ENCODE measurements at places on chromosomes 13 and 19.

DNA sequence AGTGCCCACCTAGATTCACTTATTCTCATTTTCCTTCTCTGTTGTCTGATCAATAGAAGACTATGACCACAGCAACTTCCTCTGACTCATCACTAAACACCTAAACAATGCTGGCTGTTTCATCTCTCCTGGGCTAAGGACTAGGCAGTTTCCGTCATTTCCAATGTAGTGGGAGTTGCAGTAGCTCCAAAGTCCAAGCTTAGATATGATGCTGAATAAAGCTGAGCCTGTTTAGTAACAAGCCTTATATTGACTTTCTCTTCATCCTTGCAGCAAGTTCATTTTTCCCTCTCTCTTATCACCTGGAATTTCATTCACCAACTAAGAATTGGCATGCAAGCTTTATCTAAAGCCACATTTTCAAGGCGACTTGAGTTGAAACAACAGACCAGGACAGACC is 53.5 kb upstream of the PCDH9 start:
- DNase-seq, result no peak

DNA sequence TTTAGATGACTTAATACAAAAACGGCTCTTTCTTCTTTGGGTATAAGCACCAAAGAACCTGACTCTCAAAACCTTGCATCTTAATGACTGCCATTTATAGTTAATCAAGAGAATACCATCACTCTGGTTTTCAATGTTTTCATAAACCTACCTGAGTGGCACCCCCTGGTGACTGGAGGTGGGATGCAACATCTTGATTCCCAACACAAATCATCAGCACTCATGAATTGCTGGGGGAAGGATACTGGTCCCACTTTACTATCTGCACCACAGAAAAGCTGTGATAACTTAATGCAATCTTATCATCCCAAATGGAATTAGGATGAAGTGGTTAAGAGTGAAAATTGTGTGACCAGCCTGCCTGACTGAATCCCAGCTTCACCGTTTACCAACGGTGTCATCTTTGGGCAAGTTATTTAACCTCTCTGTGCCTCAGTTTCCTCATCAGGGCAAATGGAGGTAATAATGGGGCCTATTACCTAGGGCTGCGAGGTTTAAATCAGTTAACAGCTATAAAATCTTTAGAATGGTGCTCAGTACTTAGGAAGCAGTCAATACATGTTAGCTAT is 366.4 kb downstream of the KLF12 start:
- peak; percentile 5 for DNase-seq

DNA sequence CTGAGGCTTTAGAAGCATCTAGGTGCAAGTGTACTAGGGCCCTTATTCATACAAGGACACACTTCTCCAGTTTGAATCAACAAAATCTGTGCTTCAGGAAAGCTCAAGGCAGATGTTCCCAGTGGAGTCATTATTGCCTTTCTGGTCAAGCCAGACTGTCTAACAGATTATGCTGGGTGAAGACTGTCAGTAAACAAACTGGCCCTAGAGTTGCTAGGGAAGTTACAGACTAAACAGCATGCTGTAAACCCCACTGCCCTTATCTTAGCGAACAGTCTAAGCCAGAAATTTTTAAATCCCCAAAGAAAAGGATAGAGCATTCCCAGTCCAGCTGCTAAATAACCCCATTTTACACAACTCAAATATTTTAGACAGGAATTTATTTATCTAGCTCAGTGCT is 1701.3 kb upstream of the PRR20A start:
- DNase-seq, result no peak

DNA sequence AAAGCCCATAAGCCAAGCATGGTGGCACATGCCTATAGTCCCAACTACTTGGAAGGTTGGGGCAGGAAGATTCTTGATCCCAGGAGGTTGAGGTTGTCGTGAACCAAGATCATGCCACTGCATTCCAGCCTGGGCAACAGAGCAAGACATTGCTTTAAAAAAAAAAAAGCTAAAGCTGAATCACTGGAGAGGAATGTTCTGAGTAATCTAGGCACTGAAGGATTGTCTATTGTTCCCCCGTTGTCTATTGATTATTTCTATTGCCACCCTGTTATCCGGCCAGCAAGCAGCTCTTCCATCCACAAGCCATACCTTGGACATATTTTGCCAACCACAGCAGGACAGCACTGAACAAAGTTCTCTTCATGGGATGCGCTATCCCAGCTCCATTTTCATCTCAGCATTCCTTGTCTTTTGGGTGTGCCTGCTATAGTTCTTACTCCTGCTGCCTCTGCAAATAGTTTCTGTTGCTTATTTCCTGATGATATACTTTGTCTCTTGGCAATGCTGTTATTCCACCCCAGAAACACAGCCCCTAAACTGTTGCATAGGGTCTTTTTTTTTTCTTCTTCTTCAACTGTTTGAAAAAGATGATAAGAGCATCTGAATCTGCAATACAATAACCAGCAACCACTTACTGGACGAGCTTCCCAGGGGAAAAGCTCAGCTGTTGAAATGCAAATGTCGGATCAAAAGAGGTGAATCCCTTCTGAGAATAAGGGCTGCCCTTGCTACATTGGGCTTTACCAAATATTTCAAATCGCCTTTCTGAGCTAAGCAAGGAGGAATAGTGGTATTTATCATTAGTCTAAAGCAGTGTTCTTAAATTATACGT is 22.2 kb upstream of the SIAH3 start:
- no peak for DNase-seq

DNA sequence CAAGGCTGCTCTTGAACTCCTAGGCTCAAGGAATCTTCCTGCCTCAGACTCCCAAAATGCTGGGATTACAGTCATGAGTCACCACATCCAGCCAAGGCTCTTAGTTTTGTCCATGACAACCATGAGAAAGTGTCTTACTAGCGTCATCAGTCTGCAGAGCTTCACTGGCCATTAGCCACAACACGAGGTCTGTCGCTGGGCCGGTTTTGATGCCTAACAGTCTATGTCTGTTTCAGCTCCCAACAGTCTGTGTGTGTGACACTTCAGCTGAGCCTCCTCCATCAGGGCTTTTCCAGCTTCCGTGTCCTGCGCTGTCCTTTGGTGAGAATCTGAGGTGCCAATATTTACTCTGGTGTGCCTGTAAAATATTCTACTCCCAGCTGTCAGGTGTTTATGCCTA is 47.6 kb downstream of the CEP89 start:
- DNase-seq, result no peak

- peak; percentile 66 for DNase-seq
Observed at GRCh38 chr19:1324806-1325567, 39.3 kb downstream of the EFNA2 start.

- no peak for DNase-seq
Observed at GRCh38 chr13:41443969-41444368, 13.4 kb upstream of the RGCC start.

DNA sequence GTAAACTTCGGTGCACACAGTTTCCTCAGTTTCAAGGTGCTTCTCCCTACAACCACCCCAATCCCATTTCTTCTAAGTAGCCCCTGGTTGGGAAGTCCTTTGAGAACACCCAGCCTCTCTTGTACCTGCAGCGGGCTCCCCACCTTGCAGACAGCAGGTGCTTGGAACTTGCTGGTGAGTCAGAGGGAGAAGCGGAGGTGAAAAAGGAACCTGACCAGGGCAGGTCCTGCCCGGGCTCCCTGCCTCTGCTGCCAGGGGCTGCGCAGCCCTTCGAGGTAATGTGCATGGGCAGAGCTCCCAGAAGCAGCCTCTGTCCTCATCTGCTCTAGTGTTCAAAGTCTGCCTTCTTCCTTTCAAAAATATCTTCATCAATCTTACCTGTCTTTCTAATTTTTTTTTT is 274.0 kb upstream of the SOX1 start:
- DNase-seq, result no peak

DNA sequence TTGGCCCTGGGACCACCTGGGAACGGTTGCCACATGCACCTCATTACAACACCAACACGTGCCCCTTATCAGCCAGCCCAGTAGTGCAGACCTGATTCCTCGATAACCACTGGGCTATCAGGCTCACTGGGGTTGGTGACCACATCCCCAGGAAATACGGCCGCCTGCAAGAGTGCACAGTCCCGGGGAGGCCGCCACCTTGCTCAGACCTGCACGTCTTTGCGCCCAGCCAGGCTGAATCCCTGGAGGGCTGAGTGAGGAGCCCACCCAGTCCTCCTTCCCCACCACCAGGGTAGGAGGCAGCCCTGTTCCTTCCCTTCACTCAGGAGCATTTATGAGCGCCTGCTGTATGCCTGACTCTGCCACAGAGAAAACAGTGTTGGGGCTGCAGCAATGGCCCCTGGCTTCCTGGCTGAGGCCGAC is 67.8 kb downstream of the CEBPG start:
- DNase-seq, result no peak

DNA sequence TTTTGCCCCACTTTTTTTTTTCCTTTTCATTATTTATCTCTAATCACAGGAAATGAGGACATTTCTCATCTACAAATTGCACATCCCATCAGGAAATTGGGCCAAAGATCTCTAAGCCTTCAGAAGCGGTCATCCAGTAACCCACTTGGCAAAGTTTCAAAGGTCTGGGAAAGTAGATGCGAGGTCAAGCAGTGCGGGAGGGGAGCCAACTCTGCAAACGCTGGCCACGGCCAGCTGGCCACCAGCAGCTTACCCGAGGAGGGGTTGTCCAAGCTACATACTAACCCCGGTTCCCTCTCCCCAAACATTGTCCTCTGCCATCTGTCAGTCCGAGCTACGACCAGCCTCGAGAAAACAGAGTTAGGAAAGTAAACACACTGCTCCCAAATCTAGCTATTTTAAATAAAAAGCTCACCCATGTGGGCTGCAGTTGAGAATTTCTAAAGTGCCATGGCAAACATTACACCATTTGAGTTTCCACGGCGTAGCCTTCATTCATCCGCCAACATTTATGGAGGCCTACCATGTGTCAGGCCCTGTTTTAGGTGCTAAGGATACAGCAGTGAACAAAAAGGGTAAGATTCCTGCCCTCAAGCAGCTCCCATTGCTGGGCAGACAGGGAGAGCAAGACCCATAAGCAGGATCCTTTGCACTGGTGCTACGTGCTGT is 11.5 kb downstream of the FFAR2 start:
- DNase-seq, result no peak

- DNase-seq, result peak; percentile 28
Observed at GRCh38 chr19:16714702-16715287, 4.9 kb upstream of the NWD1 start.

DNA sequence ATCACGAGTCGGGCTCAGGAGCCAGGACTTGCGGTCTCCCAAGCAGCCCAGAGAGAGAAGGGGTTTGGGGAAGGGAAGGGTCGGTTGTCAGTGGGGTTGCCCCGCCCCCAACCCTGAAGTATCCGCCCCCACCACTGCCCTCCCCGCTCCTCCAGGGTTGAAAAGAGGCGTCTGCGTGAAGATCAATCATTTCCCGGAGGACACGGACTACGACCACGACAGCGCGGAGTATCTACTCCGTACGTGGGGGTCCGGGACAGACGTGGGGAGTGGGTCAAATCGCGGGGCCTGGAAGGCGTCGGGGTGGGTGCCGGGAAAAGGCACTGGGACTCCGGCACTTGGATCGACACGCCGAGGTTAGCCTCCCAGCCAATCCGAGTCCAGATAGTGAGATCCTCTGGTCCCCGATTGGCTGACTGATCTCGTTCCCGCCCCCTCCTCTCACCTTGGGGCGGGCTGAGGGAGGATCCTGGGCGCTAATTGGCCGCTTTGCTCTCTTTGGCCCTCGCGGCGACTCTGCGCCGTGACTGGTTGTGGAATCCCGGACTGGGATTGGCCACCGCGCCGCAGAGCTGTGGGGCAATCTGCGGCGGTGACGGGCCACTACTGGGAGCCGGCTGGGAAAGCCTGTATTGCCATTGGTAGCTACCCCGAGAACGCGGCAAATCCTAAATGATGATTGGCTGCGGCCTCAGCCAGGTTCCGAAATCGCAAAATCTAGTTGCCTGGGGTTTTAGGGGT is 13.3 kb upstream of the CACNG6 start:
- DNase-seq, result peak; percentile 27

DNA sequence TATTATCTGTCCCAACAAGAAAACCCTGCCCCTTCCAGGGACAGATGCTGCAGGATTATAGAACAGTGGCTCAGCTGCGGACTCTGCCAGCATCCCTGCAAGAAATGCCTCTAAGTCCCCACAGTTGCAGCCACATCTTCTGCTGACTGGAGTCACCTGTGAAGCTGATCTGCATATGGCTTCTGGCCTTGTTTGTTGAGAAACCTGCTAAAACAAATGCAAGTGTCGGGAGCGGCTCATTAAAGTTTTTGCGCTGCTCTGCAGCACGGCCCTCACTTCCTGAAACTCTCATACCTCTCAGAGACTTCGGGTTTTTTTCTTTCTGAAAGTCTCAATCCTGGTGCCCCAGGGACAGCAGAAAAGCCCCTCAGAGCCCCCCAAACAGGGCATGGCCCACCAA is 725.0 kb downstream of the UQCRFS1 start:
- no peak for DNase-seq

DNA sequence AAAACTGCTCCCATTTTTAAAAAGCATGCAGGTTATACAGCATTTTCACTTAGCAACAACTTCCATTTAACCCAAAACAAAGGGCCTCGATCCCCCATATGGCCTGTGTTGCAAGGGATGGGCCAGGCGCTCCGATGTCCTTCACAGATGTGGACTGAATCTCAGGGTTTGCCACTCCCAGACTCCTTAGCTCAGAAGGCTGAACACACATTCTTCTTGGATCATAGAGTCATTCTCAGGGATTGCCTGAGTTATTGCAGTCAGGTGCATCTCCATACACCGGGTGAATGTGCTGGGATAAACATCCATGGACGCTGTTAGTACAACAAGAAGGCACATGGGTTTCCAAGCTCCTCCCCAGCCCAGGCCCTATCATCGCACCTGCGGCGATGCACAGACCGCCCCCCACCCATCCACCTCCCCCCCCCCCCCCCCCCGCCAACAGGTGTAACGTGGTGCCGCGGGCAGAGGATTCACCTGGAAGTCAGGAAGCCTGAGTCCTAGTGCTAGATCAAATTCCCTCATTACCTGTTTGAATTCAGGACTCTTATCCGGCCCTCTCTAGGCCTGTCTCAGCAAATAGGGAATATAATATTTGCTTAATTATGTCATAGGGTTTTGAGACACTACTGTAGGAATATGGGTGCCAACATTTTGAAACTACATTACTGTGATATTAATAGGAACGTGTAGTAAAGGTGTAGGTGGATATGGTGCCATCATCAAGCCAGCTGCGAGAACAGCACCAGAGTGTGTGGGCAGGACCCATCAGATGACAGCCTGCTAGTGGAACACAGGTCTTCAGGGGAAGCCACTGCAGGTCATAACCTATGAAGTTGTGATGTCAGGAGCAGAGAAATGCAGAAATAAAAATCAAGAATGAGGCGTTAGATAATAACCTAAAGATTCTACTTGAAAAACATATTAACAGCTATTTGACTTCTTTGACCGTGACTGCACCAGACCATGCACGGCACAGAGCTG is 110.9 kb downstream of the SACS start:
- no peak for DNase-seq

DNA sequence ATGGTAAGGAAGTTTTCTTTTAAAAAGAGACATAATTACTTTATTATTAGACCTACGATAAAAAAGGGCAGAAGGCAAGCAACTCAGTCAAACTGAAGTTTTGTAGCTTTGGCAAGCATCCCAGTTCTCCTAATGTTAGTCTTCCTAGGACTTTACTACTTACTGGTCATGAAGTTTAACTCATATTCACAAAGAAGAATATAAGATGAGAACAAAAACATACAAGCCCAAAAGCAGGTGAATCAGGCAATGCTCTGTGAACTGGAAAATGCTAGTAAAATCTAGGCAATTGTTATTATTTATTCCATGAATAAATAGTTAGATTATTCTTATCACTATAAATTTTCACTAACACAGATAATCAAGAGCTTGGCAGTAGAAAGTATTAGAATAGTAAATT is 85.0 kb downstream of the MIPEP start:
- DNase-seq, result no peak

- no peak for DNase-seq
Observed at GRCh38 chr19:6480848-6481415, 655 bp downstream of the DENND1C start.

Data from SK-N-DZ (cell line).